ENCODE measurements at places on chromosomes 1 and 21.

- no peak for DNase-seq
These were observed 121.2 kb downstream of the PIK3R3 start for GRCh38 chr1:46011121-46011695.

GRCh38 chr1:151819976-151820623, 11.5 kb downstream of the RORC start:
- no peak for DNase-seq

DNA sequence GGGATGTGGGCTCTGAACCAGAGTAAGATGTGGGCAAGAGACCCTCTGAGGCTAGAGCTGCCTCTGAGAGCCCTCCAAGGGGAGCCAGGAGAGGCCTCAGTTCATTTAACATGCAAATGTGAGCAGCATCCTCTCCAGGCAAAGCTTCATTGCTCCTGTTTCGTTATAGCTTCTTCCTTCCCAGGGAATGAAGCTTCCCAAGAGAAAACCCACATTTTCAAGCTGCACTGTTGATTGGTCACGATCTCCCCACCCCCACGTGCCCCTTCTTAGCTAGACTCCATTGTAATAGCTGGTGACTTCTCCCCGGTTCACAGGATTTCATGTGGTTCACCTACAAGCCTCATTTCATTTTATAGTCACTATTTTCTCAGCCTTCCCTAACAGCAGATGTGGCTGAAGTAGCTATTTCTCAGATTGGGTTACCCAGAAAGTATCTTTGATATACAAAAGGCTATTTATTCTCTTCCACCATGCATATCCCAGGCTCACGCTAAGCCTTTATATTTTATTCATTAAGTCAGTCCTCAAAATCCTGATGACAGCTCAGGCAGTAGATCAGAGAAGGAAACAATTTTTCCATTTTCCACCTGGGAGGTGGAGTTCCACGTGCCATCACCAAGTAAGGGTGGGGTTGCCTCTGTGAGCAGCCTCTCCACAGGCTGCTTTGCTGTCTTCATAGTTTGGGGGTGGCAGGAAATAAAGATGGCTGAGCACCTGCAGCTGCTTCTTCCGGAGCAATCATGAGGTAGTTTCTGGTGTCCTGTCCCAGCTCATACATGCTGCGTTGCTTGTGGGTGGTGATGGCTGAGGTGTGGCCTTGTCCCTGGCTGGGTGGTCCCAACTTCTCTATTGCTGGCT, 178.3 kb upstream of the RAB4A start:
- no peak for DNase-seq

DNA sequence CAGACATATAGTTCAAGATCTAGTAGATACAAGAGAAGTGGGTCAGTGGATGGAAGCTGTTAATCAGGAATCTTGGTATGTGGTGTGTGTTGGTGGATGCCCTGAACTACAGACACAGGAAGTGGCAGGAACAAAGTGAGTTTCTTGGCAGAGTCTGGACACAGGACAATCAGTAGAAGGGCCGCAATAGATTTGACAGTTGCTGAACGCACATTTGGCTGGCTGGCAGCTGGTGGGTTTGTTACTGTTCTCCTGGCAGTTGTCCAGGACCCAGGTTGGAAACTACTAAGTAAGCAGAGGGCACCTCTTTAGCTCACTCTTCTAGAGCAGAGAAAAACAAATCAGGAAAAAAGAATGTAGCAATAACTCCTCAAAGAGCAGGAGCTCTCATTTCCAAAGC, 13.2 kb downstream of the KRTAP26-1 start:
- no peak for DNase-seq

- DNase-seq, result peak; percentile 47
These were observed 23.4 kb upstream of the PTPN14 start for GRCh38 chr1:214574598-214575411.

DNA sequence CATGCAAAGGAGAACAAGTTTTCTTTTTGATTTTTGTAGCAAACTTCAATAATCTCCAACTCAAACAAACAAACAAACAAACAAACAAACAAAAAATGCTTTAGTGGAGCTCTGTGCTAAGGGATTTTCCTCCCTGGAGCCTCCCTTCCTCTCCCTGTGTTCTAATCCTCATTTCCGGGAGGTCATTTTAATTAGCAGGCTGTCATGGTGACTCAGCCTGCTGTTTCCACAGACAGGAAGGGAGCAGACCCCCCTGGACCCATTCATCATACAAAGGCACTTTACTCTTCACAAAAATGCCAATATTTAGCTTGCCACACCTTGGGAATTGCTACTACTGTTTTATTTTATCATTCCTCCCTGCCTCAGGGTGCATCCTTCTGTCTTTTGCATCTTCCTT, 61.0 kb upstream of the SPATA6 start:
- DNase-seq, result no peak

GRCh38 chr1:178540204-178540603, 27.3 kb downstream of the TEX35 start:
- no peak for DNase-seq

- DNase-seq, result peak; percentile 9
These were observed 70.0 kb upstream of the TMEM51 start for GRCh38 chr1:15083578-15083977.

- no peak for DNase-seq
These were observed 4.0 kb downstream of the FOXO6 start for GRCh38 chr1:41365320-41365633.

- no peak for DNase-seq
These were observed at the start of gene MAP1LC3C for GRCh38 chr1:241999026-241999425. Gene MAP1LC3C (minus strand): TSS chr1:241999098. CDS start chr1:241999008, 90 bp downstream.

GRCh38 chr21:31457675-31458074, 113.6 kb upstream of the TIAM1 start:
- no peak for DNase-seq

GRCh38 chr1:32998997-32999396, 34.4 kb upstream of the RNF19B start:
- DNase-seq, result no peak

GRCh38 chr1:197915862-197916499, 1.2 kb upstream of the LHX9 start:
- peak; percentile 38 for DNase-seq

GRCh38 chr1:69569175-69569541, 1.4 kb downstream of the LRRC7 start:
- no peak for DNase-seq

DNA sequence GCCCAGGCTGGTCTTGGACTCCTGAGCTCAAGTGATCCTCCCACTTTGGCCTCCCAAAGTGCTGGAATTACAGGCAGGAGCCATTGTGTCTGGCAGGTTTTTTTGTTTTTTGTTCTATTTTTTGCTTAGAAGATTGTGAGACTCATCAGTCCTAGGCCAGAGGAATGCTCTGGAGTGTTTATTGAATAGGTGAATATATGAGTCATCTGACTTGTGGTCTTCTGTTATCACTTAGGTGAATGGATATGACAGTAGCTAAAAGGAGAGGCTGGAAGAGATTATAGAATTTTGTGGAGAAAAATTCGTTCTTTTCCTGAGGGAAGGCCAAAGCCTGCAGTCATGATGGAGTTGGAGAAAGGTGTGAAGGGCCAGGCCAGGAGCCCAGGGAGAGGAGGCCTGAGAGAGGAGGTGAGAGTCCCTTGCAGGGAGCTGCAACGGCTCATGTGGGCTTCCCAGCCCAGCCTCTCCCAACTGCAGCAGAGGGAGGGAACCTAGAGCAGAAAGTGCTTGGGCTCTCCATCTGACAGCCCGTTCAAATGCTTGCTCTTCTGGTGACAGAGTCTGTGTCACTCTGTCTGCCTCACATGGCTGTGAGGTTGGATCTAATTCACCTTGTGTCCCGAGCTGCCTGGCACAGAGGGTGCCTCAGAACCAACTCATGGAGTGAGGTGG, 31.6 kb upstream of the ACOT11 start:
- no peak for DNase-seq

DNA sequence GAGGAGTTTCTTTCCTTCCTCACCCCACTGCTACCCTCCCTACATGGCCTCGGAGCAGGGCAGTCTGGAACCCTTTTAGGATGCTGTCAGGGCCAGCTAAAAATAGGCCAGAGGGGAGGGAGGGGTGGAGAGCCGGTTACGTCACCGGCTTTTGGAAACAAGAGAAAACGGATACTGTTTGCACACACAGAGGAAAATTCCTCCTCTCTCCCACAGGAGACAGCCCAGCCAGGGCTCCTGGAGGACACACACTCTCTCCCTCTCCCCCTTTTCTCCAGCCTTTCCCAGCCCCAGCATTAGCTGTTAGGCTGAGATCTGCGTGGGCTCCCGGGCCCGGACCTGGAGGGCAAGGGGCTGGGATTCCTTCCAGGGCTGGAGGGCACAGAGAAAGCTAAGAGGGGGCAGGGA, 20.0 kb upstream of the ALDH4A1 start:
- DNase-seq, result peak; percentile 72

GRCh38 chr1:227355542-227356245, 37.4 kb upstream of the CDC42BPA start:
- DNase-seq, result no peak

DNA sequence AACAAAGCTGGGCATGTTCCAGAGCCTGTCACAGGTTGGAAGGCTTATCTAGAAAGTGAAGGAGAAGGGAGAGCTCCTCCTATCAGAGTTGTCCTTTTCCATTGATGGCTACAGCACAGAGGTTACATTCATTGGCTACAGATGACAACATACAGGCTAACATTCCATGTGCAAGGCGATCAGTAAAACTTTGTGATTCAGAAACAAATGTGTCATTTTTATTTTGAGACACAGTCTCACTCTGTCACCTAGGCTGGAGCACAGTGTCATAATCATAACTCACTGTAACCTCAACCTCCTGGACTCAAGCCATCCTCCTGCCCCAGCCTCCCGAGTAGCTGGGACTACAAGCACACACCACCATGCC, 32.6 kb downstream of the TRIM67 start:
- no peak for DNase-seq

- no peak for DNase-seq
These were observed 125.1 kb upstream of the FGGY start for GRCh38 chr1:59171788-59172187.

DNA sequence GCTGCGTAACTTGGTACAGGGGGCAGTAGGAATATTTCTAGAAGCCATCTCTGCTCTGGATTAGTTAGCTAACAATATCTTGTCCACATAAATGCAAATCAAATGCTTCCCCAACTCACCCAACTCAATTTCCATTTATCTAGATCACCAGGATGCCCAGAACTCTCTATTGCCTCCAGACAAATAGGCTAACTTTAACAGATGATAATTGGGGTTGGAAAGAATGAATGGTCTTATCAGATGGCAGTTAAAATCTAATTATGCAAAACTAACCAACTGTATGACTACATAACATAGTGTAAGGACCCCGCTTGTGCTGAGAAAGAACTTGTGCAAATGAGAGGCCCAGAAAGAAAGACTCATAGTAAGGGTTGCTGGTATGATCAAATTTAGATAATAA, 1024.8 kb downstream of the PLA2G4A start:
- DNase-seq, result no peak

- peak; percentile 65 for DNase-seq
These were observed 13.2 kb downstream of the MAN1C1 start for GRCh38 chr1:25629836-25630235.

DNA sequence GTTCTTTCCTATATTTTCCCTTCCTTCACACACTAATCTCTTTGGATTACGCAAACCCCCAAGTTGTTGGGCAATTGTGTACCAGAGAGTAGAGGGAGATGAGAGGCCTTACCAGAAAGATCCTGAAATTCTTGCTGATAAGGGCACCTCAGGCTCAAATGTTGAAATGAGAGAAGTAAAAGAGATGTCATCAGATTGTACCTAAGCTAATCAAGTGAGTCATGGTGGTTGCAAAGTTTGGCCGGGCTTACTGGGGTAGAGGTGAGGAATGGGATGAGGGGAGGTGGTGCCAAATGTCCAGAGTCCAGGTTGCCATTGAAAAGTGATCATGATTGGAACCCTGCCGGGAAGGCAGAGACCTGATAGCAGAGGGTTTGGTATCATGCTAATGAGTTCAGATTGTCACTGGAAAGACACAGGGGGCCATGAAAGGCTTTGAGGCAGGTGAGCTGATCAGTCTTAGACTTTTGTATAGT, 43.1 kb downstream of the OPTC start:
- DNase-seq, result peak; percentile 90

- DNase-seq, result no peak
These were observed 7.5 kb downstream of the MEGF6 start for GRCh38 chr1:3603571-3604467.

- DNase-seq, result no peak
These were observed 50.0 kb upstream of the ZNF648 start for GRCh38 chr1:182111496-182111895.

DNA sequence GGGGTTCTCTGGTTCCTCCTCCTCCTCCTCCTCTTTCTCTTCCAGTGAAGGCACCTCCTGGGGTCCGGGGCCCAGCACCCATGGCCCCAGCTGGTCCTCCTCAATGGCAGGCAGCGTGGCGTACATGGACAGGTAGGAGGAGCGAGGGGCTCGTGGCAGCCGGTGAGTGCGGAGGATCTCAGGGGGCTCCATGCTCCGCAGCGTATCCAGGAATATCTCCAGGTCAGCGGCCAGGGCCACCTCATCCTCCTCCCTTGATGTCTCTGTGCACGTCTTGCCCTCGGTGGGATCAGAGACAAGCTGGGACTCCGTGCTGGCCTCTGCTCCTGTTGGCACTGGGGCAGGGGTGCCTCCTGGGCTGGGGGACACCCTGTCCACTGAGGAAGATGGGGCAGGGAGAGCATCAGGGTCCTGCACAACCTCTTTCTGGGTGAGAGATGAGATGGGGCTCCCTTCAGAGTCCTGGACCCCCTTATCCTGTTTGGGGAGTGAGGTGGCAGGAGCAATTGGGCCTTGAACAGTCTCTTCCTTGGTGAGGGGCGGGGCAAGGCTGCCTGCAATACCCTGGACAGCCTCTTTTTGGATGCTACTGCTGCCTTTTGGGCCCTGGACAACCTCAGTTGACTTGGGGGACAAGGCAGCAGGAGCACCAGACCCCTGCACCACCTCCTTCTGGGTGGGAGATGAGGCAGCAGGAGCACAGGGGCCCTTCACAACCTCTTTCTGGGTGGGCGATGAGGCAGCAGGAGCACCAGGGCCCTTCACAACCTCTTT, 9.6 kb downstream of the CRYBG2 start:
- DNase-seq, result no peak

- DNase-seq, result peak; percentile 98
These were observed at the start of gene IFI16 for GRCh38 chr1:159009704-159010361. Gene IFI16 (plus strand): TSS chr1:159009907. CDS start chr1:159014681, 4,774 bp downstream.

DNA sequence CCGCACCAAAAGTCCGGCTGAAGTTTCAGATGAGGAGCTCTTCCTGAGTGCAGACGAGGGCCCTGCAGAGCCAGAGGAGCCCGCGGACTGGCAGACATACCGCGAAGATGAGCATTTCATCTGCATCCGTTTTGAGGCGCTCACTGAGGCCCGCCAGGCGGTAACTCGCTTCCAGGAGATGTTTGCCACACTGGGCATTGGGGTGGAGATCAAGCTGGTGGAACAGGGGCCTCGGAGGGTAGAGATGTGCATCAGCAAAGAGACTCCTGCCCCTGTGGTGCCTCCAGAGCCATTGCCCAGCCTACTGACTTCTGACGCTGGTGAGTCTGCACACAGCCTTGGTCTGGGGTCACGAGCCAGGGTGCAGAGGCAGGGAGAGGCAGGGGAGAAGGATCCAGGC, 84.7 kb downstream of the TRIM11 start:
- DNase-seq, result no peak

GRCh38 chr1:12464598-12465056, 153.4 kb downstream of the DHRS3 start:
- DNase-seq, result peak; percentile 99

GRCh38 chr1:54857141-54857540, 29.9 kb downstream of the DHCR24 start:
- DNase-seq, result peak; percentile 27

- DNase-seq, result peak; percentile 81
These were observed 549 bp downstream of the THBS3 start for GRCh38 chr1:155206891-155207805.

- no peak for DNase-seq
These were observed 42.6 kb upstream of the EDN2 start for GRCh38 chr1:41526956-41527561.

GRCh38 chr1:163535401-163535800, 213.6 kb downstream of the NUF2 start:
- DNase-seq, result no peak

Measured in iris pigment epithelial cell (primary cell).